ENCODE measurements at places on chromosomes 16 and 17. TPM values are rescaled to one million over a fixed set of nuclear protein-coding genes. Genes with fewer than 3 reads are reported as not detected.

GRCh38 chr17:15038656-15039055, 226.5 kb downstream of the PMP22 start:
- H3K36me3 ChIP-seq = no peaks in the 10 kb centered on the region
- no peak for DNase-seq
- peaks cover 15% of the 10 kb centered on the region for H3K27me3 ChIP-seq
- H3K27ac ChIP-seq = no peak overlapping the region
- no peak overlapping the region for H3K4me3 ChIP-seq

The RPS6KB1 gene
- total RNA-seq = 22.6 TPM

DNA sequence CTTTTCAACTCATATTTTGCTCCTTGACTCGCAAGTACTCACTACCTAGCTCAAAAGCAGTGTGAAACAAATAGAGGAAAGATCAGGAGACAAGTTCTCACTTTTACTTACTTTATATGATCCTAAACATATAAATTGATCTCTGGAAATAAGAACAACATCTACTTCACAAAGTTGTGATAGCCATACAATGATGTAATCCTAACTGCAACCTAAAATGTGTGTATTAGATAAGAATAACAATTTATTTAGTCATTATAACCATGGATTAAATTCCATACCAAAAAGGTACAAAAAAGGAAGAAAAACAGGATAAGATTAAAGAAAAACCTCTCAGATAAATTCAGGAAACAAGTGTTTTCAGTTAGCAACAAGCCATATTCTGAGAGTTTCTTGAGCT, 103.4 kb downstream of the CDC27 start:
- no peaks in the 10 kb centered on the region for H3K4me1 ChIP-seq
- H3K27ac ChIP-seq = no peak overlapping the region
- H3K4me3 ChIP-seq = no peak overlapping the region

The TPSAB1 gene
- not detected for total RNA-seq
